Inflammatory macrophage treated with lipopolysaccharide for 4 hours (primary cell): ENCODE measurements at places on chromosomes 2 and 18.
A peak's percentile ranks its signal among the peaks of the same experiment; 100 is the strongest.

DNA sequence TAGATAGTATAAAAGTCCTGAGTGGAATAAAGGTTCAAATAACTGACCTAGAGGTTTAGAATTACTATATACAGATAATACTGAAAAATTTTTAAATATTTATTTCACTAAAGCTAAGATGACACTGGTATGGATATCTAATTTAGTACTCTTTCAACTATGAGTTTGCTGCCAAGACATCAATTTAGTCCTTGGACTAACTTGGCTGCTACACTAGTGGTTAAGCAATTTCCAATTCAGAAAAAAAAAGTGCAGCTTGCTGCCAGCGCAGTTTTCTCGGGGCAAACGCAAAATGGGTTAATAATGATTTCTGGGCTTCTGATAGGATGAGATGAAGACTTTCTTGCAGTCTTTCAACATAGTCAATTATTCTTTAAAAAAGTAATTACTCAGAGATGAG lies 10.8 kb downstream of the BUB1 start:
- no peak for DNase-seq

- DNase-seq: no peak
Observed at GRCh38 chr2:62141142-62141740, 54.7 kb upstream of the B3GNT2 start.

- no peak for DNase-seq
Observed at GRCh38 chr2:226117510-226118065, 682.0 kb downstream of the IRS1 start.

DNA sequence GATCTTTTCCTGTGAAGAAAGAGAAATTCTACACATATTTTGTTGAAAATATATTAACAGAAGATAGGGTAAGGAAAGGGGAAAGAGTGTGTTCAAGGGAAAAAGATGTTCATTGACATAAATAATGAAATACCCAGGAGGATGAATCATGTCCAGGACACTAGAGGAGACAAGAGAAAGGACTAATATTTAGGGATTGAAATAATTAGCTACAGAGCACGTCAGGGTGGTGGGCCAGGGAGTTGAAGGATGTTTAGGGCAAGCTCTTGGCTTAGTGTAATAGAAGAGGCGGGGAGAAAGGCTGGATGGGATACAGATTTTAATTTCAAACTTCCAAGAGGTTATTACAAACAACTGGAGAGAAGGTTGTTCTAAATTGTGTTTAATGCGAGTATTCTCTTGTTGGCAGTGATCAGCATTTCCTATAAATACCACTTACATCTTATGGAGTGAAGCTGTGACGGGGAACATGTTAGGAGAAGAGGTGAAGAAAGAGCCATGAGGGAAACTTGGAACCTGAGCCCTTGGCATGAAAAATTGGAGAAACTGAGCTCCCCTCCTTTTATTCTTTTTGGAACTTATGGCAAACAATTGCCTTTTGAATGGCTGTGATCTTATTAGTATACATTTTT lies 36.6 kb upstream of the CETN1 start:
- no peak for DNase-seq

DNA sequence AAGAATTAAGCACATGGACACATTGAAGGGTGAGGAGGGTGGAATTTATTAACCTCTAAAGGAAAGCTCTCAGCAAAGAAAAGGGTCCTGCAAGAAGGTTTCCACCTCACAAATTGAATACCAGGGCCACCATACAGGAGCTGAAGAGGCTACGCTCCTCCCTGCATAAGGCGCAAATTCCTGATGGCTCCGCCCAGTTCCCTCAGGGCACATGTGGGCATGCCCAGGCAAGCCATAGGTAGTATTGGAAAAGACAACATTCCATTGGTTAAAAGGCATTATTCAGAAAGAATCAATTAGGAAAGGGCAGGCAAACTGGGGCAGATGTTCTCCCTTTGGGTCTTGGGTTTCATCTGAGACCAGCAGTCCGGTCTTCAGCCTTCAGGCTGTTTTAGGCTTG lies 161.2 kb downstream of the PTPRM start:
- DNase-seq: no peak

DNA sequence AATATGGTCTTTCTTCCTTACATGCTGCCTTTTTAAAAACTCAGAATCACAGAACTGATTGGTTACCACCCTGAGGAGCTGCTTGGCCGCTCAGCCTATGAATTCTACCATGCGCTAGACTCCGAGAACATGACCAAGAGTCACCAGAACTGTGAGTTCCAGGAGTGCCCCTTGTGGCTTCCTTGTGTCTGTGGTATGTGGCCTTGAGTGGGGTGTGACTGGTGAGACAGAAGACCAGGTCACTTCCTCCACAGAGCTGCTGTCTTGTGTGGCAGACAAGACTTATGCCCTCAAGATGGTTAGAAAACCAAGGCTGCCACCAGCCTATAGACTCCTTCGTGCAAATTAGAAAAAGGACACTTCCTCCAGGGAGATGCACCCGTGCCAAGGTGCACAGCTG lies 72.6 kb downstream of the EPAS1 start:
- DNase-seq: peak; percentile 9

DNA sequence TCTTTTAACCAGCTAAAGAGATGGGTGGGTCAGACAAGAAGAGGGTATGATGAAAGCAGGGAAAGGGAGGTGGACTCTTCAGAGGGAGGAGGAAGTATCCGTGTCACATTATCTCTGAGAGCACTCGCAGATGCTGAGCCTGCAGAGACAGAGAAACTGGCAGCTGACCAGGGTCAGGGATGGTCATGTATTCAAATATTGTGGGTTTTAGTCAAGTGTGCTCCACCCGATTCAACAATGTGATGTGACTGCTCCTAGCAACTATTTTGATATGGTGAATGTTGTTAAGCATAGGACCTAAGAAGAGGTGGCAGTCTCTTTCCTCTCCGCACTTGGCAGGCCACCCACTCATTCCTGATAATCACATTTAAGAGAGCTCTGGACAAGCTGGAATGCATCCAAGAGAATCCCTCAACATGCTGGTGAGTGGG lies 1.3 kb upstream of the CLIP4 start:
- peak; percentile 98 for DNase-seq

GRCh38 chr18:63570721-63571120 lies 16.4 kb upstream of the SERPINB13 start:
- DNase-seq: no peak

DNA sequence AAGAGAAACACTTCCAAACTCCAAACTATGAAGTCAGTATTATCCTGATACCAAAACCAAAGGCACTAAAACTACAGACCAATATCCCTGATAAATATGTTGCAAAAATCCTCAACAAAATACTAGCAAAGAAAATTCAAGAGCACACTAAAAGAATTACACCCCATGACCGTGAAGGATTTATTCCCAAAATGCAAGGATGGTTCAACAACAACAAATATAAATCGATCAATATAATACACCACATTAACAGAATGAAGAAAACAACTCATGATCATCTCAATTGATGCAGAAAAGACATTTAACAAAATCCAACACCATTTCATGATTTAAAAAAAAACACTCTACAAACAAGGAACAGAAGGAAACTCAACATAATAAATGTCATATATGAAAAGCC lies 50.5 kb downstream of the IWS1 start:
- no peak for DNase-seq

DNA sequence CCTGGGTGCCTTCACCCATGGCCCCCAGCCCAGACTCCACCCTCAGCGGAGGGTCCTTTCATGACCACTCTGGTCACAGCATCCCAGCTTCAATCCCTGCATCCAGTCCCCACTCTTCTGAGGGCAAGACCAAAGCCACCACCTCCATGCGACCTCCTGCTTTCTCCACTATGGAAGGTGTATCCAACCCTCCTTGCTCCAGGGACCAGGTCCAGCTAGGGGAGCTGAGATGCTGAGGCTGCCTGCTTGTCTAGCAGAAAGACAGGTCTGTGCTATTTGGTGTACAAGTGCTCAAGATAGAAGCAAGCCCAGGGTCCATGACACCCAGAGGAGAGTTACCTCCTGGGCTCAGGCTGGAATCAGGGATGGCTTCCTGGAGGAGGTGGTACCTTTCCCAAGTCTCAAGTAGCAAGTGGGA lies 73.8 kb upstream of the RAB6C start:
- DNase-seq: no peak

- peak; percentile 59 for DNase-seq
Observed at GRCh38 chr2:27715318-27716210, 51.9 kb downstream of the SLC4A1AP start.

DNA sequence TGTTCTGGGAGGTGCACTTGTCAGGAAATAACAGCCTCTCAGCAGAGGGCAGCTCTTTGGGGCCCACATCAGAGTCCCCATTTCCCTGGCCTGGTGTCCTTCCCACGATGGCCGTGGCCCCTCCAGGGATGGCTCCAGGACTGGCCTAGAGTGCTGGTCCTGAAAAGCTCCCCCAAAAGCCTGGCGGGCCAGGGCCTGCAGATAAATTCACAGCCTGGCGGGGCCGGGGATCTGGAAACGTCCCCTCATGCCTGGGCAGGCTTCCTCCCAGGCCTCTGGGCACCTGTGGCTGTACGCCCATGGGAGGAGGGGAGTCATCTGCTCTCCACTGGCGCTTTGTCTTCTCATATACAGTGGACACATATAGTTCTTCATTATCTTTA lies 52.6 kb upstream of the HS6ST1 start:
- DNase-seq: no peak

DNA sequence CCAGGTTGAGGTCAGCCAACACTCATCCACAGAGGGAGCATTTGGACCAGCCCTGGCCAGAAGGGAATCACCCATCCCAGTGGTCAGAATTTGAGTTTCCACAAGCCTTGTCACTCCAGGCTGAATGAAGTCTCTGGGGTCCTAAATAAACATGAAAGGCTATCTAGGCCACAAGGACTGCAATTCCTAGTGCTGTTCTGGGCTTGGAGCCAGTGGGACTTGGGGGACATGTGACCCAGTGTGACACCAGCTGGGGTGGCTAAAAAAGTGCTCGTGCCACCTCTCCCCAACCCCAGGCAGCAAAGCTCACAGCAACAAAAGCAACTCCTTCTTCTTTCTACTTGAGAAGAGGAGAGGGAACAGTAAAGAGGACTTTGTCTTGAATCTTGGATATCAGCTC lies 91.7 kb downstream of the MDH1 start:
- no peak for DNase-seq

- peak; percentile 50 for DNase-seq
Observed at GRCh38 chr2:174259981-174260380, 11.6 kb upstream of the OLA1 start.

DNA sequence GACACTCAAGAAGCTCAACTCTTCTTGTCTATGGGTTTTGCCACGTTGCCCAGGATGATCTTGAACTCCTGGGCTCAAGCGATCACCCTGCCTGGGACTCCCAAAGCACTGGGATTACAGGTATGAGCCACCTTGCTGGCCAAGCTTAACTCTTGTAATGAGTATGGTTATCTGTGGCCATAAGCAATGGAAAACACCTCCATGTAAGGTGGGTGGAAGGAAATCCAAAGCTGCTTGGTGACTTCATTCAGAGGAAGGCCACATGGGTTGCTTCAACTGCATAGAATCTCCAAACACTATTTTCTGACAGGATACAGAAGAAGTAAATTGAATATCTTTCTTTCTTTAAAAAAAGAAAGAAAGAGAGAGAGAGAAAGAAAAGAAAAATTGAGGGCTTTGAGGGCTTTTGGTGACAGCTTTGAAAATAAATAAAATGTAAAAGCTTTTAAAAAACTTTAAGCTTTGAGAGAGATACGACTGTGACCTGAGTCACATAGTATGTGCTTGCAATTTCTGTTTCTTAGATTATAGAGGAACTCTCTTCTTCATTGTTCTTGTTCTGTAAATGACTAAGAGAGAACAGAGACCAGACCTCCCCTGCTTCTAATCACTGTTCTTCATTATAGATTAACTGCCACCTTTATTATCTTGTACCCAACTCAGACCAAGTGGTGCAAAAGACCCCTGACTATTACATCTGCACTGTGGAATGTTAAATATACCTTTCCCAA lies 123.1 kb upstream of the NDUFV2 start:
- peak; percentile 8 for DNase-seq

DNA sequence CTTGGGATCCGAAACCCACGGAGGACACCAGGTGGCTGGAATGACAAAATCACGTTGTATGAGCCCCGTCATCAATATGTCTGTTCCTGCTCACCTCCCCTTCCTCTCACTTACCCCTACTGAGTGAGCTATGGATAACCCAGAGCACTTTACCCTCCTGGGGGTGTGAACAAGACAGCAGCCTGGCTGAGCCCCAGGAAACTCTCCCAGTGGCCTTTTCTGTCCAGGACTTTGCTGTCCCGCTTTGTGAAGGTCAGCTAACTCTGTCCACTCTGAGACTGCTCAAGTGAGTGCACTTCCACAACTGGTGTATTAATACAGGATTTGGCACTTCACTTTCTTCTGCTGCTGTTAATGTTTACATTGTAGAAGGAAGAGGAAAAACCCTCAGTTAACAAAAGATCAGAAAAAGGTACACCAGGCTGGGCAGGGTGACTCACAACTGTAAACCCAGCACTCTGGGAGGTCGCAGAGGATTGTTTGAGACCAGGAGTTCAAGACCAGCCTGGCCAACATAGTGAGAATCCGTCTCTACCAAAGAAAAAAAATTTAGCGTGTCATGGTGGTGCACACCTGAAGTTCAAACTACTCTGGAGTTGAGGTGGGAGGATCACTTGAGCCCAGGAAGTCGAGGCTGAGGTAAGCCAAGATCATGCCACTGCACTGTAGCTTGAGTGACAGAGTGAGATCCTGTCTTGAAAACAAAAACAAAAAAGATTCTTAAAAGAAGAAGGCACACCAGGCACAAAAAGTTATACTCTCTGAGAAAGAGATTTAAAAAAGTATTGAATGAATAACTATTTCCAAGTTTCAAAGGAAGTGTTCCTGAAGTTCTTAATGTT lies 90.3 kb downstream of the CLHC1 start:
- DNase-seq: no peak

DNA sequence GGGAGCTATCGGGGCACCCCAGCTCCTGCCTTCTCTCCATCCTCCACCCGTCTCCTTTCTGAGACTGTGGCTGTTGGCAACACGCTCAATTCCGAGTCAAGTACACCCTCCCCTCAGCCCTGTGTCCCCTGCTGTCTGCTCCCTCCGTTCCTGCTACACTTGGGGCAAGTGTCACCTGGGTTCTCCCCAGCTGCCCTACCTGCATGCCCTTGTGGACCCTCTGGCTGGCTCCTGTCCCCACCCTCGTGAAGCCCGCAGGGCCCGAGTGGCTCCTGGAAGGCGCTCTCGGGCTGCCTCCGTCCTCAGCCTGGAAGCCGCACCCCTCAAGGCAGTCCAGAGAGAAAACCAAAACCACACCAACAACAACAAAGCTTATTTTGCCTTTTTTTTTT lies 33.9 kb downstream of the PDIA6 start:
- no peak for DNase-seq
